ENCODE measurements at places on chromosomes 12 and 14.

GRCh38 chr14:95519699-95520098 lies 3.2 kb upstream of the SYNE3 start:
- DNase-seq: peak; percentile 95

DNA sequence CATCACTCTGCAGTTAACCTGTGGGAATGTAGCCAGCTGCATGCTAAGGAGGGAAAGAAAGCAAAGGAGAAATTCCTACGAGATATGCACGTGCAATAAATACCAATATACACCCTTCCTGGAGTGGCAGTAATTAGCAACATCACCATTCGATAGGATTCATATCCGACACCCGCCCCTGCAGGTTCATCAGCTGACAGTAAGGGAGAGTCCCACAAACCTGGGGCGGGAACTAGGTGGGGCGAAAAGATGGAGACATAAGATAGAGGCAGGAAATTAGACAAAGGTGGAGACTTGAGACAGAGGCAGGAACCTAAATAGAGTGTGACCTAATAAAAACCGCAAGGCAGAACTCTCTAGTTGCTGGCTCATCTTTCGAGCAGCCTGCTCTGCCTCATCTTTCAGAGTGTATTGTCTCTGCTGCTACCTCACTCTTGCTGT lies 51.6 kb downstream of the PLEKHG3 start:
- no peak for DNase-seq

DNA sequence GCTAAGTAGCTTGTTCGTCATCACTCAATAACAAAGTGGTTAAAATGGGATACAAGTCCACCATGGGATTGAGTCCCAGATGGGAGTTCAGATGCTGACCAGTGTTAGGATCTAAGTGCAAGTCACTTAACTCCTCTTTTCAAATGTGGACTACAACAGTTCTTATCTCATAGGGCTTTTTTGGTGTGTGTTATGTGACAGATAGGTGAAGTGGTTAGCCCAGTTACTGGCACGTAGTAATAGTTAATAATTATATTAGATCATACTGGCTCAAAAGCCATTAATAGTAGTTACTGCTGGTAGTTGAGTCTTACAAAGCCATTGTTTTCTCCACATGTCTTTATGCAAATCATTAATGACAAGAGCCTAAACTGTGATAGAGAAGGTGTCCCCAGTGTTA lies 73.2 kb downstream of the RCOR1 start:
- no peak for DNase-seq

DNA sequence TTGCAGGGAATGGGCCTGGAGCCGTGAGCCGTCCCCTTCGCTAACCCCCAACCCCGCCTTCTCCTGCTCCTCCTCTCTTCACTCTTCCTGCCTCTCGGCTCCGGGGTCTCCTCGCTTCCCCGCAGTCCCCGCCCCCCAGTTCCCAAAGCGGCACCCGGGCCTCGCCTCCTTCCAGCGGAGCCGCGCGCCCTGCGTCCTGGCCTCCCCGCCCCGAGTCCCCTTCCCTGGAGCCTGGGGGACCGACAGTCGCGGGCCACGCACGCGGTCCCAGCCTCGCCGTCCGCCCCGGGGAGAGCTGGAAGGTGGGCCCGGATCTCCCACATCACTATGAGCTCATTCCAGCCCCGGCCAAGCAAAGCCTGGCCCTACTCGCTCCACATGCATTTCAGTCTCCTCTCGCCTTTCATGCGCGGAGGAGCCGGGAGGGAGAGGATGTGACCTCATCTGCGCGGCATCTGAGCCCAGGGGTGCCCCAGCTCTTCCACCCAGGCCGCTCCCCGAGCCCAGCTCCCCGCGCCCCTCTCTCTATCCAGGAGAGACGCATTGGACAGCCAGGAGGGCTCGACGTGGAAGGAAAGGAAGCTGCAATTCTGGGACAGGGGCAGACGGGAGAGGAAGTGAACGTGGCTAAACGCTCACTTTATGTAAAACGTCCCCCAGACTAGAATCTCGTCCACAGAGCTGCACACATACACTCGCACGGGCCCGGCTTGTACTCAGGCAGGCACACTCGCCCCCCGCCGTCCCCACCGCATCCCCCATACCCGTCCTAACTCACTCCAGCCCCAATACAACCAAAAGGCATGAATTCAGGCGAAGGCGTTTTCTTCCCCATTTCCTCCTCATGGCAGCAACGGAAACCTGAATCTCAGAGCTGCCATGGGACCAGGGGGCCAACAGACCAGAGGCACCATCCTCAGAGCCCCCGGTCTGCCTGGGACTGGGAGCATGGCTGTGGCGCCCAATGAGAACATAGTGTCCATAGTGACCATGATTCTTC lies 108.7 kb upstream of the CCND2 start:
- no peak for DNase-seq

GRCh38 chr14:51989293-51990234 lies at the start of gene RTRAF:
Gene RTRAF (plus strand): TSS chr14:51989546. CDS start chr14:51989640, 94 bp downstream.
- DNase-seq: no peak

DNA sequence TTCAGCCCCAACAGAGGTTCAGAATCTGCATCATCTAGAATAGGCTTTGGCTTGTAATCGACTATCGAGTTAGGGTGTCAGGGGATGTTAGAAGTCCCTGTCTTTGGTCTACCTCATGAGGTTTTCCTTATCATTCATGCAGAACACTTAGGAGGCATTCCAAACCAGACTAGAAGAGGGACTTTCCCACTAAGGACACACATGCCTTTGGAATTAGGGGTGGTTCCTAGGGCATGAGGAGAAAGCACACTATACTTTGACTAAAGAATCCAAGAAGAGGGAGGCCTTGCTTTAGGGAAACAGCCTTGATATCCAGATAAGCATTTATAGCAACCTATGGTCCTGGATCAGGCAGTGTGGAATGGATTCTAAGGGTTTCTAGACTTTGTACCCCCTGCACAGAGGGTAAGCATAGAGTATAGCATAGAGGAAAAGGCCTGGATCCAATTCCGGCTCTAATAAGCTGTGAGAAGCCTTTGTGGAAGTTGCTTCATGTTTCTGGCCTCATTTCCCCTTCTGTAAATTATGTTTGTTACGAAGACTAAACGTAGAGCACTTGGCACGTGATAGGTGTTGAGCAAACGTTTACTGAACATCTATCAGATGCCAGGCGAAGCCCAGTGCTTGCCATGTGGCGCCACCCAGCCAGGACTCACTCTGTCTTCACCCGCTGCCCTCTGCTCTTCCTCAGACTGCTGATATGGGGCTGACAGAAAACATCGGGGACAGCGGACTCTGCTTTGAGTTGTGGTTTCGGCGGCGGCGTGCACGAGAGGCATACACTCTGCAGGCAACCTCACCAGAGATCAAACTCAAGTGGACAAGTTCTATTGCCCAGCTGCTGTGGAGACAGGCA lies 13.2 kb downstream of the ZNF219 start:
- no peak for DNase-seq

GRCh38 chr14:59187802-59188460 lies 536 bp upstream of the DAAM1 start:
- peak; percentile 91 for DNase-seq

DNA sequence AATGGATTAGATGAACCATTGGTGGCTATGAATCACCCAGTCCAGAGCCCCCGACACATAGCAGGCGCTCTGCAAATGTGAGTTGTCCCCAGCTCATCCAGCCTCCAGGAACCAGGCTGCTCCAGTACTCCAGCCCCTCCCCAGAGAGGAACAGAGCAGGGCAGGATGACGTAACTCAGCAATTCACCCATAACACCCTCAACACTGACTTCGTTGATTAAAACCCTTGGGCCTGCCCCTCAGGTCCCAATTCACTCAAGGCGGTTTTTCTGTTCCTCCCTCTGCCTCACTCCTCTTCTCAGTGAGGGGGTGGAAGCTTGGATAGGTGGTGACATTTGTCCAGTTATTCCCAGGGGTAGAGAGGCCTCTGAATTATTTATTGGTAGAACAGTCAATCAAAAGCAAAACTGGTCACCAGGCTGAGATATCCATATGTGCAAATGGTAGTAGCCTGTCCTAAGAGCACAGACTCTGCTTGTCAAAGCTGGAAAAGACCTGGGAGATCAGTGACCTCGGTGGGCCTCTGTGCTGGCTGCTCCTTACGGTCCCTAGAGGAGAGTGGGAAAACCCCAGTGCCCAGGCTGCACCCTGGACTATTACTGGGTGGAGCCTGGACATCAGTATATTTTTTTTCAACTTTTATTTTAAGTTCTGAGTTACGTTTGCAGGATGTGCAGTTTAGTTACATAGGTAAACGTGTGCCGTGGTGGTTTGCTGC lies 97.0 kb downstream of the CMKLR1 start:
- DNase-seq: no peak

GRCh38 chr12:124742678-124743077 lies 121.0 kb downstream of the SCARB1 start:
- no peak for DNase-seq

GRCh38 chr12:84637926-84638325 lies 274.7 kb downstream of the SLC6A15 start:
- DNase-seq: no peak

GRCh38 chr12:2268471-2269286 lies 215.9 kb downstream of the CACNA1C start:
- no peak for DNase-seq

- no peak for DNase-seq
Measured at GRCh38 chr14:40119765-40120164, 687.5 kb upstream of the FBXO33 start.

GRCh38 chr12:90940872-90941499 lies 14.0 kb downstream of the CCER1 start:
- DNase-seq: no peak

DNA sequence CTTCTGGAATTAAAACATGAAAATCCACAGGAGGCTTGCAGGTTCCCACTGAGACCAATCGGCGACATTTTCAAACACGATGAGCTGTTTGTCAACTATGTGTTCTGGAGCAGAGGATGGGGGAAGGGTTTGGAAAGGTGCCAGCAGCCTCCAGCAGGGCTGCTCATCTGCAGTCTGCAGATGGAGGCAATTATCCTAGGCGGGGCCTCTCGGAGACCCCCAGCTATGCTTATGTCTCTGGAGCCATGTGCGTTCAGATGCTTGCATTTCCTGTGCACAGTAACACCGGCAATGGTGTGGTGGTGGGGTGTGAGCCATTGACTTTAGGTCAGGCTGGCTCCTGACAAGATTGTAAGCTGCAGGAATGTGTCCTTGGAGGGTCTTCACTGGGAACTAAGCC lies 51.7 kb downstream of the RPH3A start:
- no peak for DNase-seq

- no peak for DNase-seq
Measured at GRCh38 chr12:80864046-80864735, 73.5 kb downstream of the LIN7A start.

DNA sequence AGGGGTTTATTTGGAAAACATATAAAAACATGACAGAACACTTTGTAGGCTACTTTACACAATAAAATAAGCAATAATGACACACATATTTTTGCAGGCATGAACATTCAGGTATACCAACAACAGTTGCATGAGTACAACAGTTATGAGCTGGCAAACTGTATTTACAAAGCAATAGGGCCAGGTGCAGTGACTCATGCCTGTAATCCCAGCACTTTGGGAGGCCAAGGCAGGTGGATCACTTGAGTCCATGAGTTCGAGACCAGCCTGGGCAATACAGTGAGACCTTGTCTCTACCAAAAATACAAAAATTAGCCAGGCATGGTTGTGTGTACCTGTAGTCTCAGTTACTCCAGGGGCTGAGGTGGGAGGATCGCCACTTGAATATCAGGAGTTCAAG lies 101.1 kb downstream of the BMP4 start:
- DNase-seq: no peak

DNA sequence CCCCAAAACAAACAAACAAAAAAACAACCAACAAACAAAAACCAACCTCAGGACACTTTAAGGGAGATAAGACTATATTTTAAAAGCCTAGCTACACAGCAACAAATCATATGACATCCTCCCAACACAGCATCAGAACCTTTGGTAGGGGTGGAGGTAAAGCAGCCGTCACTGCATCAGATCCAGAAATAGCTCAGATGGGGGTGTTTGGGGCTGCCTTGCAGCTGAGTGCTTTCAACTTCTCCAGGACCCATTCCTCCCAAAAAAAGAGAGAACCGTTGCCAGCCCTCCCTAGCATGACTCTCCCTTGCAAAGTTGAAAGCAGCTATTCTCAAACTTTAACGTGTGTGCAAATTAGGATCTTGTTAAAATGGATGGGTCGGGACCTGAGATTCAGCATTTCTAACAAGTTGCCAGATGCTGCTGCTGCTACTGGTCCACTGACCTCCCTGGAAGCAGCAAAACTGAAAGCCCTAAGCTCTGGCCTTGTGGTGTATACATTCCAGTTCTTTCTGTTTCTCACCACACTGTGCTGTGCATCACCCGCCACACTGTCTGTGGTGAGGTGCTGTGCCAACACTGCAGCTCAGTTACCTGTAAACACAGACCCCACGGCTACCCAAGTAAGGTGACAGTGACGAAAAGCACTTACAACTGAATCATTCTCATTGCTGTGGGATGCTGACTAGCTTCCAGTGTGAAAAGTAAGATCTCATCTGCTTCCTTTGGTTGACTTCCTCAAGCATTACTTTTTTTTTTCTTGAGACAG lies 54.0 kb downstream of the SLC38A1 start:
- DNase-seq: no peak

DNA sequence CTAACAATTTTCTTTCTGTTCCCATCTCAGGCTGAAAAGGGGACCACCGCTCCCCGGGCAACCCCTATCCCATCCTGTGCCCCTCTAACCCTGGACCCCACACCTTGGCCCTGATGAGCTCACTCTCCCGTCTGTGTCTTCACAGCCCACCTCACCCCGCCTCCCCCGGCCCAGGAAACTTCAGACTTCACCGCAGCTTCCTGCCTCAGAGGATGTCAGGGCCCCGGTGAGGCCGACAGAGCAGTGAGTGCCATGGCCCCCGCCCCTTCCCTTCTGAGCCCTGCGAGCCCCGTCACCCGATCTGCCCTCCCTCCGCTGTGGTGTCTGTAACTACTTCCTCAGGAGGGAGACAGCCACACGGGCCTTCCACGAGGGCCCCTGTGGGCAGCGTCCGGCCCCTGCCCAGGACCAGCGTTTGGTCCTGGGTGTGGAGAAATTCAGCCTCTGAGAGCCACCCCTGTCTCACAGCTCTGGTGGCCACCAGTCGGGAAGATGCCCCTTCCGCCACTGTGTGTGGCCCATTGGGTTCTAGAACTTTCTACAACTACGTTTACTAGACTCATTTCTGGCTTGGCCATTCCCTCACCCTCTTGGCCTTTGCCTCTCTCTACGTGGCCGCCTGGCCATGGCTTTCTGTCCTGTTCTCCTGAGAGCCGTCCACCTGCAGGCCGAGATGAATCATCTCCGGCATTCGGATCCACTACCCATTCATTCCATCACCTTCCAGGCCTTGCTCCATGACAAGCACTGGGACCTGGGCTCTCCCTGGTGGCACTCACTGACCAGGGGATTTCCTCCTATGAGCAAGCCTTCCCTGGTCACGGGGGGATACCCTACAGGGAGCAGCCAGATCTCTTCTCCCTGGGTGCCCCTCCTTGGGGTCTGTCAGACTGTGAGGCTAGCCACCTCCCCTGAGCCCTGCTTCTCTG lies 3.4 kb downstream of the RHOF start:
- no peak for DNase-seq

GRCh38 chr12:94133964-94134795 lies 14.2 kb upstream of the PLXNC1 start:
- no peak for DNase-seq

DNA sequence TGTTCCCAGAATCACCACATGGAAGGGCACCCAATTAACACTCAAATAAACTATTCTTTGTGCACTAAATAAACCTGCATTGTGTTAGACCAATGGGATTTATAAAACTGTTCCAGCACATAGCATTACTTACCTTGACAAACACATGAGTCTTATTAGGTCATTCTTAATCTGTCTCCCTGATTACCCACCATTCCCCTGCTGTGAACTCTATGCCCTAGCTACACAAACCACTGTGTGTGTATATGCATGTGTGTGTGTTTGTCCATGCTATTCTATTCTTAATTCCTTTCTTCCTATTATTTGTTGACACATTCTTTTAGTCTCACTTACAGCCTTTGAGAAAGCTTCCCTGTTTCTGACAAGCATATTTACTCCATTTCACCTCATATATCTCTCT lies 303.6 kb upstream of the GARIN6 start:
- DNase-seq: no peak
